ENCODE measurements at places on chromosomes 16 and 17.
A peak's percentile ranks its signal among the peaks of the same experiment; 100 is the strongest.

GRCh38 chr17:39700148-39700987, 504 bp downstream of the ERBB2 start:
- no peak for DNase-seq

GRCh38 chr17:62140836-62141235, 75.8 kb upstream of the MED13 start:
- no peak for DNase-seq

- DNase-seq: no peak
Measured at GRCh38 chr17:82034371-82035011, 3.0 kb downstream of the DCXR start.

DNA sequence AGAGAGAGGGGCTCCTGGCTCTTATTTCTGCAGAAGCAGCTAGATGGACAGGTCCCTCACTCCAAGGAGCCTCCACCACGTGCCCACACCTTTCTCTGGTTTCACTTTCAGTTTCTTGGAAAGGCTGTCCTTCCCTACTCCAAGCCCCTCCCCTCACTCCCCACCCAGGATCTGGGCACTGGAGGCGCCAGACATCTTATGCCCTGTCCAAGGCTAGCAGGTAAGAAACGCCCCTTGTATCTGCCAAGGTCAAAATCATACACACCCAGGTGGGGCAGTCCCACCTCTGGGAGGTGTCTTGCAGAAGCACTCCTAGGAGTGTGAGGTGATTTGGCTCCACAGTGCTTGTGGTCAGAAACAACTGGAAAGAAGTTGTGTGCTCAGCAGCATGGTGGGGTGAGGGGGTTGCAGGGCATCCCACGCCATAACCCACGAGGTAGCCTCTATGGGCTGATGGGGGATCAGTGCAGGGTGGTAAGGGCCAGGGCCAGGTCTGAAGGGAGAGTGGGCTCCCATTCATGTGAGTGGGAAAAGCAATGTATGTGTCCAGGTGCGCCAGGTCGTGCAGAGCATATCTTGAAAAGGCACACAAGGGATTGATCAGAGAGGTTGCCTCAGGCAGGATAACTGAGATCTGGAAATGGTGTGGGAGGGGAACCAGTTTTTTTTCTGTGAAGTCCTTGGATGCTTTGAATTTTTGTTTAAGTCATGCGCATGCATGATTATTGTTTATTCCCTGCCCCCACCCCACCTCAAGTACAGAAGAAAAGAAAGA, 31.8 kb upstream of the PRM1 start:
- DNase-seq: peak; percentile 63

DNA sequence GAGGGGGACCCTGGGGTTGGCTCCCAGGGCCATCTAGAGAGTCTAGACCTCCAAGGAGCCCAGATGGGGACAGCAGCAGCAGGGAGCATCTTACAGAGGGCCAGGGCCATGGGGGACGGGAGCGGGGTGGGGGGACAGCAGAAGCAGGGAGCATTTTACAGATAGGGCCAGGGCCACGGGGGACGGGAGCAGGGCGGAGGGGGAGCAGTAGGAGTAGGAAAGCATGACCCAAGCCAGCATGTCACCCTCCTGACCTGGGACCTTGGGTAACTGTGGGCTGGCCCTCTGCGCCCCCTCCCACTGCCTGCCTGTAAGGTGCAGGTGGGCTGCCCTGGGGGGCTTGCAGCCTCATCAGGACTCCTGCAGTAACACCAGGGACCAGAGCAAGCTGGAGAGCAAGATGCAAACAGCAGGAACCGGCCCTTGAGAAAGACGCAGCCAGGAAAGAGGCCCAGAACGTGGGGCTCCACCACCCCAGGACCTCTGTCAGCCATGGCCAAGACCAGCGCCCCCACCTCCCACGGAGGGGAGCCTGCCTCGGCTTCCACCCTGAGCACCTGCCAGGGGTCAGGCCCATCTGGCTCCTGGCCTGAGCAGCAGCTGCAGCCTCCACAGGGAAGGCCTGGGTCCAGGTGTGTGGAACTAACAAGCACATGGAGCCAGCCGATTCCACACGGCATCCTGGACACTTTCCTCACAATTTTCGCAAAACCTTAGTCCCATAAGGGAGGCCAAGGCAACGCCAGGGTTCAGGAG, 2.4 kb downstream of the ZNF598 start:
- DNase-seq: no peak

DNA sequence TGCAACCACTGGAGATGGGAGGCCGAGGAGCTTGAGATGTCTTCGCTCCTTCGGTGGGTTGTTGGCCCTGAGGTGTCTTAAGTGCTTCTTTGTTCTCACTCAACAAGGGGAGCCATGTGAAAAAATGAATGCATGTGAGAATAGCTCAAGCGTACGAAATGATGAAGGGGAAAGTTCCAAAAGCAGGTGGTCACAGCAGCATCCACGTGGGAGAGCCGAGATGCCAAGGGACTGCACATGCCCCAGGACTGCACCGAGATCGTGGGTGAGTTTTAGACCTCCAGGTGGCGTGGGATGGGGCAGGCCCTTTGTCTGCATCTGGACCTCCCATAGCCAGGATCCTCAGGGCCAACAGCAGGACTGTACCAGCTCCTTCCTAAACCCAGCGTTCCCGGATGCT, 8.1 kb downstream of the SLC38A8 start:
- no peak for DNase-seq

- peak; percentile 71 for DNase-seq
Measured at GRCh38 chr17:55452139-55452790, 30.6 kb upstream of the MMD start.

DNA sequence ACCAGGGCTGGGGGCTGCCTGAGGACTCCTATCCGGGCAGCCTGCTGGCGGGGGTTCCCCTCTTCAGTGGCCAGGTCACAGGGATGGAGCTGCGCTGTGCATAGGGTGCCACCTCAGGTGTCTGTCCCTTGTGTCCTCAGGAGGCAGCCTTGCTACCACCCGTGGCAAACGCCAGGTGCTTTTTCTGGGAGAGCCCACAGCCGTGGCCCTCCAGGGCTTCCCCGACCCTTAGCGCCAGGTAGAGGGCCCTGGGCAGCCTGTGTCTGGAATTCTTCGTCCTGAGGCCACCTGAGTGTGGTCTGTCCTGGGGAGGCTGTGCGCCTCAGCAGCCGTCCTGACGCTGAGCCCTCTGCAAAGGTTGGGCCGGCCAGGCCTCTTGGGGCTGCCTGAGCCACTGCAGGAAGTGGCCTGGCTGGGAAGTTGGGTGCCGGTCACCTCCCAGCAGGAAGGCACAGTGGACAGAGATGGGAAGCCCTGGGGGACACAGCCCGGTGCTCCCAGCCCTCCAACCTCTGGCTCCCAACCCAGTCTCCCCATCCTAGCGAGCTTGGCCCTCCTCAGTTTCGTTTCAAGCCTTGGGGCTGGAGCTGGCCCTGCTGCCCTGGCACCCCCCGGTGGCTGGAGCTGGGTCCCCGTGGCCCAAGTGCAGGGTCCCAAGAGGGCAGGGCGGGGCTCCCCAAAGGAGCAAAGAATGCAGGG, 7.6 kb upstream of the BAIAP3 start:
- DNase-seq: no peak

- DNase-seq: no peak
Measured at GRCh38 chr17:9259419-9259818, 238.1 kb downstream of the NTN1 start.

GRCh38 chr16:86379505-86379846, 130.9 kb upstream of the FOXF1 start:
- DNase-seq: no peak

DNA sequence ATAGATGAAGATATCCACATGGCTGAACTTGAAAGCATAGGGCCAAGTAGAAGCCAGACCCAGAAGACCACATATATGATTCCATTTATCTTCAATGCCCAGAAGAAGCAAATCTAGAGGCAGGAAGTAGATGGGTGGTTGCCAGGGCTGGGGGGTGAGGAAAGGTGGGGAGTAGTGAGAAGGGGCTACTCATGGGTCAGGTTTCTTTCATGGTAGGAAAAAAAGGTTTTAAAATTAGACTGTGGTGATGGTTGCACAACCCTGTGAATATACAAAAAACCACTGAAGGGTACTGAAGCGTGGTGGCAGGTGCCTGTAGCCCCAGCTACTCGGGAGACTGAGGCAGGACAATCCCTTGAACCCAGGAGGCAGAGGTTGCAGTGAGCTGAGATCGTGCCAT, 5.4 kb downstream of the CD2BP2 start:
- DNase-seq: no peak

GRCh38 chr17:49403514-49404289, 11.0 kb downstream of the PHB1 start:
- DNase-seq: no peak

DNA sequence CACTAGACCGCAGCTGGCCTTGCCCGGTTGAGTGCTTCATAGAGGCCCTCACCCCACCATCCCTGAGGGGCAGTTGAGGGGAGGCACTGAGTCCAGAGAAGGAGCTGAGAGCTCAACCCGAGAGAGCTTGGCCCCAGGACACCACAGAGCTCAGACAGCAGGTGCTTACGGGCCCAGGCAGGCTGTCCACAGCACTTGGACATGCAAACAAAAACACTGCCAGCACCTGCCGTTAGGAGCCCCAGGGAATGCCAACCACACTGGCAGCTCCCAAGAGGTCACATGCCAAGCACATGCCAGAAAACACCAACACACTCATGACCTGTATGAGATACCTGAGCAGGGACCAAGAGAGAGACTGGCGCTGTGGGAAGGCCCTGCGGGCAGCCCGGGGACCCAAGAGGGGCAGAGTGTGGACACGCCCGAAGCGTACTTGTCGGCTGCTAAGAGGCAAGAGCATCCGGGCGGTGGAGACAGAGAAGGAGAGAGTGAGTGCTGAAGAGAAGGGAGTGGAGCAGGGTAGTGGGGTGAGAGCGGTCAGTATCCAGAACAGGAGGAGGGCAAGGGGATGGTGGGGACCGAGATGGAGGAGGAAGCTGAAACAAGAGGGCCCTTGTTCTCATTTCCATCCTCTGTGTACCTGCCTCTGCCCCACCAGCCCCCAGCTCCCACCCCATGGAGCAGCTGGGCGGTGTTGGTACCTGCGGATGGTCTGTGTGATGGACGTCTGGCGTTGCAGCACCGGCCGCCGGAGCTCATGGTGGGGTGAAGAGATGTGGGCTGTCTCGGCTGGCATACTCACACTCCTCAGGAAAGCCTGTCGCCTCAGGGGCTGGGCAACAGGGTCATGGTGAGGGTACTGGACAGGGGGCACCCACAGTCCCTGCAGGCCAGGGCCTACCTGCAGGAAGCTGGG, 8.2 kb downstream of the RHBDF1 start:
- no peak for DNase-seq

GRCh38 chr17:71926746-71927398, 193.9 kb upstream of the SOX9 start:
- DNase-seq: no peak

DNA sequence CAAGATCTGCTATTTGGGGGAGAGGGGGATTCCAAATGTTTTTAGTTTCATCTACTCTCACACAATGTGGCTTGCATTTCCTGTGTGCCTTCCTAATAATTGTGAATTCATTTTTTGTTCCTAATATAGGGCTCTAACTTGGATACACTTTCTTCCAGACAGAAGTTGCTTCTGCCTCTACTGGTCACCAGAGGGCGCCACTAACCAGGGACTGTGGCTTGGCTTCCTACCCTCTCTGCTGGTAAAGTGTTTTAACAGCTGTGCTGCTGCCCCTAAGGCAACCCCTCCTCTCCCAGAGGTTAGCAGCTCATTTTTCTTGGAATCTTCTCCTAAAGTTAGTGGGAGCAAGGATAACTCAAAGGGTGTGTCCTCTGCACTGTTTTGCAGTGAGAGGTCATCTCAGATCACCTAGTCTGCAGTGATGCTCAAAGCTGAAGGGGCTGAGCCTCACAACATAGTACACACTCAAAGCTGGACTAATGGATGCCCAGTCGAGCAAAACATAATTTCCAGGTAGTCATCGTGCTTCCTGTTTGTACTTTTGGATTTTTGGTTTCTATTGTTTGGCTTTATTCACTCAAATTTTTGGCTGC, 5.0 kb upstream of the PRSS54 start:
- DNase-seq: peak; percentile 30

GRCh38 chr16:70294385-70295025, 4.5 kb upstream of the DDX19B start:
- no peak for DNase-seq

DNA sequence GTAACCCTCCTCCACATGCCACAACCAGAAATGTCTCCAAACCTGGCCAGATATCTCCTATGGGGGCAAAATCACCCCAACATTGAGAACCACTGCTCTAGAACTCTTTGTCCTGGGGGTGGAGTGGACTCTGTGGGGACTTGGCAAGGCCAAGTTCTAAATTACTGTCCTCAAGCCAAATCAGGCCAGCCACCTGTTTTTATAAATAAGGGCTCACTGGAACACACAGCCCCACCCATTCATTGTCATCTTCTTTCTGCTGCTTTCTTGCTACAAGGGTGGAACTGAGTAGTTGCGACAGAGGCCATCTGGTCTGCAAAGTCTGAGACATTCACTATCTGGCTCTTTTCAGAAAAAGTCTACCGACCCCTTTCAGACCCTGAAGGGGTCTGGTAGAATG, 26.8 kb upstream of the TMEM220 start:
- no peak for DNase-seq

GRCh38 chr17:49688848-49689247, 11.0 kb upstream of the SPOP start:
- no peak for DNase-seq

DNA sequence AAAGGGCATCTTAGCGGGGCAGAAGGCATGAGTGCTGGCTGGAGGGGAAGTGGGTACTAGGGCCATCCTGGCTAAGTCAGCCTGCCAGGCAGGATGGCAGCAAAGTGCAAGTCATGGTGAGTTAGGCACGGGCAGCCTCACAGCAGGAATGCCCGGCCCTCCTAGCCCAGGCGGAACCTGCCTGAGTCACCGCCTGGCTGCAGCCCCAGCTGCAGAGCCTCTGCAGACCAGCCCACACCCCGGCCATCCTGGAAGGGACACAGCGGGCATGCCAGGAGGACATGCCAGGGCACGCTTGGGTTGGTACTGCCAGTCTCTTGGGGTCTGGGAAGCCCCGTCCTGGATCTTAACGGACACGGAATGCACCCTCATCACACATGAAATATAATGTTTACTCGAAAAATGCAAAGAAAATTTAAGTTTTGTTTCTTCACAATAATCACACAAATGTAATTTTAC, 5.0 kb upstream of the ALDH3A1 start:
- DNase-seq: no peak

DNA sequence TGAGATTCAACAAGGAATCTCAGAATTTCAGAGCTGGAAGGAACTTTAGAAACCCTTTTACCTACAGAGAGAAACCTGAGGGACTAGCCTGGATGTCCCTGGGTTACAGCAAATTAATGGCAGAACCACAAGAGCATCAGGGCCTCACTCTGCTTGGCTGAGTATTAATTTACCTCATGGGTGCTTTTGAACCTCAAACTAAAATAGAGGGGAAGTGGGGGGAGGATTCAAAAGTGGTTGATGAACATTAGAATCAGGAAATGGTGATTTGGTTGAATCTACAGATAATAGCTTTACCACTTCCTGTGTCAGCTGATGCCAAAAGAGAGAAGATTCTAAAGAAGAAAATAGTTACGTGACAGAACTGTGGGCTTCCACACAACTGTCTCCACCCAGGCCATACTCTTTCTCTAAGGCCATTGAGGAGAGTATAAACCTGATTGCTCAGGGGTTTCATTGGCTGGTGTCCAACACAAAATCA, 11.3 kb upstream of the SKAP1 start:
- DNase-seq: no peak

- DNase-seq: no peak
Measured at GRCh38 chr16:84194018-84194417, 3.1 kb downstream of the ADAD2 start.

GRCh38 chr17:18917506-18918032, 34.4 kb upstream of the SLC5A10 start:
- DNase-seq: peak; percentile 80
